ENCODE measurements at places on chromosomes 2 and 18.

GRCh38 chr2:207970147-207970825, 55.0 kb downstream of the PLEKHM3 start:
- no peak for DNase-seq

DNA sequence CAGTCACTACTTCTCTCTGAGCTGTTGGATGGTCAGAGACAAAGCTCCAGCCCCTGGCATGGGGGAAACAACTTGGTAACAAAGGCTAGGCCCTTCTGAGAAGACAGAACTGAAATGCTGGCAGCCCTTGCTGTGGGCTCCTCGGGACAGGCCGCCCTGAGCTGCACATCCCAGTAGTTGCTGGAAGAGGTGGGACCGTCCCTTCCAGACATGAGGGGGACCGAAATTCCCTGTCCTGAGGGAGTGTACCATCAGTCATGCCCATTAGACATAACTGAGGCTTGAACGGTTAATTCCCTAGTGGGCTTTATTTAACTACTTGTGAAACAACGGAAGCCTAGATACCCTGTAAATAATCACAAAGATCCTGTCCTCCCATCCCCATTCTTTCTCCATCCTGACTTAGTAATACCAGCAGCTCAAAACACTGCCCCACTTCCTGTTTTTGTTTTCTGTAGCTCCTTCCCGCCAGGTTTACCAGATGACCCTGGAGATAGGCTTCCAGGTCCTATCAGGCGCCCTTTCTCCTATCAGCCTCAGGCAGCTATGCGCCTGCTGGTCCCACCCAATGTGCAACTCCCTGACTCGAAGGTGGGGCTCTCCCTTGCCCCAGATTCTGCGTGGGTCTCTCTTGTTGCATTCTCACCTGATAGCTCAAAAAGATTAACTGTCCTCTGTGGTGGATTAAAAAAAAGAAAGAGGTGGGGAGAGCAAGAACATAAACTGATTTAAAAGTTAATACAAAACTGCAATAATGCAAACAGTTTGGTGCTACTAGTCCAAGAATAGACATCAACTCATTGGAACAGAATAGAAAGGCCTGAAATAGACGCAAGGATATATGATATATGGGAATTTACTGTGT, 37.0 kb upstream of the NT5DC4 start:
- DNase-seq, result no peak

DNA sequence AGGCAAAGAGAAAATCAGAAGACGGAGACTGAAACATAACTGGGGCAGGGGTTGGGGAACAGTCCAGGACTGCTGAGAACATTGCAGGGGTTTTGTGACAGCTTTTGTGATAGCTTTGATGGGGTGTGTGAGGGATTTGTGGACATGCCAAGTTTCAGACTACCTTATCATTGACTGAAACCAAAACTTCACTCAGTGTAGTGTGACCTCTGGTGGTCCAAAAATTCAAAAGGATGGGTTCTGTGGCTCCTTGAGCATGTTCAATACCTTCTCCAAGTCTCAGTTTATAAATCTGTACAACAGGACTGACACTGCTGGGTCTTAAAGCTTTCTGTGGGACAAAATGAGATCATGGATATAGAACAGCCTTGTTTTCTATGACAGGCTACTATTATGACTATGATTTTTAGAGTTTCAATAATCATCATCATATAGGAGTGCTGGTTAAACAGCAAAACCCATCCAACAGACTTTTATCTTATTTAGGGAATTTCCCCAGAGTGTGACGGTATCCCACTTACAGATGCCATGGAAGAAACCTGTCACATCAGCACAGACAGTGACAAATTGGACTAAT, 259.2 kb upstream of the SLC14A2 start:
- DNase-seq, result no peak

DNA sequence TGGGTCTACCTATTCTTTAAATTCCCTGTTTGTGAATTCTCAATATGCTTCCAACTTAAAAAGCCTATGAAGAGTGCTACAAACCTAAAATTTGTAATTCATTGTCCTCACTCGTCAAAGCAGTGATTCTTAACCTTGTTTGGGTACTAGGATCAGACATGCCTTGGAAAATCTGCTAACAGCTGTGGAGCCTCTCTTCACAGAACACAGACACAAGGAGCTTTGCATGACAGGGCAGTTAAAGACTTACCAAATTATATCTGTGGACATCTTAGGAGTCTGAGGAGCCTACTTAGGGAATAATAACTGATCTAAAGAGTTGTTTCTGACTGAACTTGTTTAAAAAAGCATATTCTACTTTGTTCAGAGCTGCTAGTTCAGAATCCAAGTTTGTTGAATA, 38.1 kb downstream of the TMEM87B start:
- no peak for DNase-seq

DNA sequence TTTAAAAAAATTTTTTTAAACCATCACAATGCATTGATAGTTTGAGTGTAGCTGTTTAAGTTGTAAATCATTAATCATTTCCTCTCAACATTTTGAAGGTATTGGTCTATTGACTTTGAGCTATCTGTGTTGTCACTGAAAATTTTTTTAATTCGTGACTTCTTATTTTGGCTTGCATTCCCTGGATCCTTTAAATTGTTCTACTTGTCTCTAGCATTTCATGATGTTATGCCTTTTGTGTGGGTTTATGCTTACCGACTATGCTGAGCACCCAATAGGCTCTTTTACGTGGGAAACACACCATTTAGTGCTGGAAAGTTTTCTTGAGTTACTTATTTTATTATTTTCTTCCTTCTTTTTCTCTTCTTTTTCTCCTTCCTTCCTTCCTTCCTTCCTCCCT, 31.2 kb upstream of the NXPH2 start:
- DNase-seq, result no peak

- no peak for DNase-seq
Measured at GRCh38 chr2:195662138-195662537, 5.1 kb downstream of the SLC39A10 start.

GRCh38 chr2:226874749-226875148, 38.9 kb downstream of the RHBDD1 start:
- no peak for DNase-seq

DNA sequence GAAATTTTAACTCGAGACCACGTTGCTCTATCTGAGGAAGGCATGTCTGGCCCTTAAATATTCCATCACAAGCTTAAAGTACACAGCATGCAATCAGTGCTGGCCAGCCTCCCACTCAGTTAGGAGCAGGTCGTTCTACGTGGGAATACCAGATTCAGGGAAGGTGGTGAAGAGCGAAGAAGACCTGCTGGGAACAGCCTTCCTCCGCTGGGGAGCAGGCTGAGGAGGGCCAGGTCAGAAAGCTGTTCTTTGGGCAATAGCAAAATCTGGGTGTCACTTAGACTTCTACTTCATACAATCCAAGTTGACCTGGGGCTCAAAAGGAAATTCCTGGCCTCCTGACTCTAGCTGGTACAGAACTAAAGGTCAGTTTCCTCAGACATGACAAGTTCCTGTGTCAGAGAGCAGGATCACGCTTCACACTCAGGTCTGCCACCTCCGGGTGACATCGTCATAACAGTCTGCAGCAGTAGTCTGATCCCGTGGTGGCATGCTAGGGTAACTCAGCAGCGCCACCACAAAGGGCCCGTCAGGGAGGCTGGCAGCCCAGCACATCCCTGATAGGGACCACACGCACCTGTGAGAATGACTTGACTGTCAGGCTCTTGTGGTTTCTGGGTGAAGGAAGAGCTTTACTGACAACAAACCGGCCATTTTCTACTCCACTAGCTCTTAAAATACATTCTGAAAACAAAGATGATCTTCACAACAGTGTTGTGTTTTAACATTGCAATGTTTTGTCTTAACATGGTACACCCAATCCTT, 35.2 kb upstream of the NAPG start:
- peak; percentile 9 for DNase-seq

GRCh38 chr2:224869601-224870233, 153.6 kb upstream of the CCDC195 start:
- DNase-seq, result no peak

DNA sequence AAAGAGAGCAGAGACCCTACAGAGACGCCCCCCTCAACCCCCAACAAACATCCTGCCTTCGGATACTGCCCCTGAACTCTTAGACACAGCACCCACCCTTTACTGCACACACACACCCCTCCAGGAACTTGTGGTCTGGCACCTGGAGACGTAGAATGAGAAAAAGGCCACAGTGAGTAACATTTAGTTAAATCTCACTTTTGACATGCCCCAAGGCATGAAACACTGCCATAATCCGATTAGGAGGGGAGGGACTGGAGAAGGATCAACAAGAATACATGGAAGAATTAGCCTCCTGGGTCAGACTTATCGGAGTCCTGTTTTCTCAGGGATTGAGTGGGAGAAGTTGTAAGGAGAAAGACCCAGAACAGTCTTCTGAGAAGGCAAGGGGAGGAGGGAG, 4.1 kb downstream of the CDK5R2 start:
- no peak for DNase-seq
